ENCODE measurements at places on chromosomes 5 and 9.

DNA sequence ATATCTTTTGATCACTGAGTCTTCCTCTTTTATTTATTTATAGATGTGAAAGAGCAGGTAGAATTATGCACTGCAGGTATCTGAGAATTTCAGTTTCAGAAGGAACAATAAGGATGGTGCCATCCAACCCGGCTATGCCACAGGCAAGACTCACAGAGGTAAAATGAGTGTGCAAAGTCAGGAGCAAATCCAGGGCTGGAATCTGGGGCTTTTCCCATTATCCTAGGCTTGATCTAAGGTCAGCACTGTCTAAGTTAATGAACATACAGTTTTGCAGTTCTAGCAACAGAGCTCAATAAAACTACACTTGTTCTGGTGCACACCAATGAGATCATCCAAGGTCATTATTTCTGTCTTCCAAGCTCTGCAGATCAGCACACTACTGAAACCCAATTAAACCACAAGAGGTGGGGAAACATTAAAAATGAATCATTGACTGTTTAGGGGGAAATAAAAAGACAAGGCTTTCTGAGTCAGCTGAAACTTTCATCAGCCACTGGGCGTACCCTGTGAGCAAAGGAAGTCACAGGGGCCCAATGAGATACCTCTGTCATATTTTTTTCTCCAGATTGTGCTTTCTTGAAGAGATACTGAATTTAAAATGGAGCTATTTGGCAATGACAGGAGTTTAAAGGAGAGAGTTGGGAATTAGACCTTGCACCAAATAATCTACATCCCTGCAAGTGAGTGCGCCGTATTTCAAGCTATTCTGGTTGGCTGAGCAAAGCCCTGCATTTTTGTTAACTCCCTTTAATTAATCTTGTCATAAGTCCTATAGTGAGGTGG, 662.2 kb upstream of the ZNF608 start:
- DNase-seq, result peak; percentile 96

DNA sequence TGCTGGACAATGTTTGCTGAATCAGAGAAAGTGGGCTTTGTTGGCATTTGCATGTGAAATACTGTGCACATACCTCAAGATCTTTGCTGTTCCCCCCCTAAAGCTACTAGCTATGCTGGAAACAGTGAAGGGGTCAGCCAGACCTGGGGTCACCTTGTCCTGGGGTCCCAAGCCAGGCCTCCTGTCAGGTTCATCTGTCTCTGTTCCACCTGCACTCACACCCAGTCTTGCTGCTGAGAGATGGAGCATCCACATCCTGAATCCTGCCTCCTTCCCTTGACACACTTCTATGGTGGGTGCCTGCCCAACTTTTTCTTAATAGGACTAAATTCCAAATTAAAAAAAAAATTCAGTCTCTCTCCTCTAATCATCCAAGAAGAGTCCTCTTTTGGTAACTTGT, 4.0 kb upstream of the ABL1 start:
- DNase-seq, result no peak

GRCh38 chr5:14364096-14364495, 217.5 kb upstream of the OTULINL start:
- DNase-seq, result no peak

GRCh38 chr5:171483551-171484135, 64.2 kb downstream of the FGF18 start:
- DNase-seq, result peak; percentile 78

DNA sequence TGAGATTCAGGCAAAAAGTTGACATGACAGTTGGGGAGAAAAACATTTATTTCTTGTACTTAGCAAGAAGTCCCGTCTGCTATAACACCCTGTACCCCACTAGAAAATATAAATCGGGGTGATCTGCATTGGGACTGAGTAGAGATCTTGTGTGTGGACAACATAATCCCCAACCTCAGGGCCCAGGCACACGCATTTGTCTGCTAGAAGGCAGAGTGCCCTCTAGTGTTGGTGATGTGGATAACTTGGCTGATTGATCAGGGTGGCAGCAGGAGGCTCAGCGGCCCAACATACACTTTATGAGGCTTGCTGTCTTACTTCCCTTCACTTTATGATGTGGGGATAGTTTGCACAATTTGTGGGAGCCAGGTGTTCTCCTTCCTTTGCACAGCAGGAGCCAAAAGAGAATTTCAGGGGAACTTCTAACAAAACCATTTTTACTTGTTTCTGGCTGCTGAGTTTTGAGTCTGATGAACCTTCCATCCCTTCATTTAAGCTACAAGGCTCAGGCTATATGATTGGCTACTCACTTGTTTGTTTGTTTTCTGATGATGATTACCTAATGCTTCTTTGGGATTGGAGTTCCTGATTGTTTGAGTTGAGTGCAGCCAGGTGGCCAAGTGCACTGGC, 263.2 kb downstream of the DMAC1 start:
- DNase-seq, result peak; percentile 40
